ENCODE measurements at places on chromosomes 1 and 21. TPM values are rescaled to one million over a fixed set of nuclear protein-coding genes. Genes with fewer than 3 reads are reported as not detected.

PRRX1 gene
- total RNA-seq = not detected

SPRR2F gene
- total RNA-seq = not detected

RGS16 gene
- 4.3 TPM for total RNA-seq

HCN3 gene
- total RNA-seq = 0.21 TPM

MEX3A gene
- not detected for total RNA-seq

TRIM67 gene
- total RNA-seq = under 0.01 TPM

TNFRSF4 gene
- total RNA-seq = 3.3 TPM

CA6 gene
- total RNA-seq = 0.63 TPM
